Activated CD4-positive, alpha-beta memory T cell treated with anti-CD3 and anti-CD28 coated beads for 36 hours (primary cell): ENCODE measurements at places on chromosomes 5 and 9. TPM values are rescaled to one million over a fixed set of nuclear protein-coding genes. Genes with fewer than 3 reads are reported as not detected.

GRCh38 chr5:92552206-92553160 lies 1028.5 kb downstream of the NR2F1-AS1 start:
- no peaks in the 10 kb centered on the region for H3K27me3 ChIP-seq
- H3K36me3 ChIP-seq, result no peaks in the 10 kb centered on the region
- DNase-seq, result no peak

- no peak overlapping the region for H3K27ac ChIP-seq
- H3K27me3 ChIP-seq, result peaks cover 2% of the 10 kb centered on the region
- H3K4me1 ChIP-seq, result no peaks in the 10 kb centered on the region
These were observed 59.0 kb upstream of the PALM2AKAP2 start for GRCh38 chr9:109721001-109721400.

The PTGS1 gene
- not detected for total RNA-seq

The P4HA2 gene
- total RNA-seq, result 6.0 TPM

The WNT8A gene
- total RNA-seq, result not detected

The CBY3 gene
- 0.67 TPM for total RNA-seq

- H3K27me3 ChIP-seq, result peaks cover 8% of the 10 kb centered on the region
- no peaks in the 10 kb centered on the region for H3K36me3 ChIP-seq
- no peak overlapping the region for H3K4me3 ChIP-seq
- DNase-seq, result no peak
- no peak overlapping the region for H3K27ac ChIP-seq
These were observed 1.7 kb downstream of the DNM1 start for GRCh38 chr9:128204858-128205257.
